ENCODE measurements at places on chromosomes 2 and 18. TPM values are rescaled to one million over a fixed set of nuclear protein-coding genes. Genes with fewer than 3 reads are reported as not detected.

Gene ACTR2
- total RNA-seq = 60.7 TPM

Gene AGBL5
- 16.3 TPM for total RNA-seq

Gene CELF4
- total RNA-seq = 2.5 TPM

Gene ECEL1
- not detected for total RNA-seq

Gene AKAIN1
- total RNA-seq = not detected

Gene KCNG2
- total RNA-seq = 2.2 TPM

Gene CDH20
- 2.9 TPM for total RNA-seq

Gene IL1B
- total RNA-seq = 0.09 TPM

Gene UGT1A5
- total RNA-seq = not detected

Gene ANKRD62
- not detected for total RNA-seq

Gene ICA1L
- total RNA-seq = 6.7 TPM

Gene CDH7
- total RNA-seq = not detected

Gene CCDC93
- total RNA-seq = 21.1 TPM

Gene CTLA4
- total RNA-seq = not detected

Gene AQP12B
- not detected for total RNA-seq

Gene PKDCC
- total RNA-seq = 134 TPM

Gene RSAD2
- total RNA-seq = not detected

Gene LYPD6B
- total RNA-seq = 0.47 TPM

Gene RGPD3
- 0.43 TPM for total RNA-seq

Gene SKOR2
- not detected for total RNA-seq

Gene GALM
- total RNA-seq = 10.0 TPM

Gene GALNT14
- 0.09 TPM for total RNA-seq

Measured in pericardium fibroblast (primary cell).